Suppressor macrophage (primary cell): ENCODE measurements at places on chromosomes 11 and 22.

DNA sequence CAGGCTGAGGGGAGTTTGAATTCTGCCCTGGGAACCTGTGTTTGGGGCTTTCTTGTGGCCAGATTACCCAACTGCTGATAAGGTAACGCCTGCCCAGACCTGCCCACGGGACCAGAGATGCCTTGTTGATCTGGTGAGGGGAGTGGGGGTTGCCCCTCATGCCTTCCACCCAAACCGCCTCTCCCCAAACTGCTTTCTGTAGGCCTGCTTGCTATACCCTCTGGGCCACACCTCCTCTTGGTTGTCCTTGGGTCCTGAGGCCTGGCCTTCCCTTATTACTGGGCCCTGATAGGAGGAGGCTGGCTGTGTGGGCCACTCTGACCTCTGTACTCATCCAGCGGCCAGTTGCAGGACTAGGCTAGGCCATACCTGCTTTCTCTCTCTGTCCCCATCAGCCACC, 3.4 kb downstream of the P2RY2 start:
- DNase-seq = no peak

DNA sequence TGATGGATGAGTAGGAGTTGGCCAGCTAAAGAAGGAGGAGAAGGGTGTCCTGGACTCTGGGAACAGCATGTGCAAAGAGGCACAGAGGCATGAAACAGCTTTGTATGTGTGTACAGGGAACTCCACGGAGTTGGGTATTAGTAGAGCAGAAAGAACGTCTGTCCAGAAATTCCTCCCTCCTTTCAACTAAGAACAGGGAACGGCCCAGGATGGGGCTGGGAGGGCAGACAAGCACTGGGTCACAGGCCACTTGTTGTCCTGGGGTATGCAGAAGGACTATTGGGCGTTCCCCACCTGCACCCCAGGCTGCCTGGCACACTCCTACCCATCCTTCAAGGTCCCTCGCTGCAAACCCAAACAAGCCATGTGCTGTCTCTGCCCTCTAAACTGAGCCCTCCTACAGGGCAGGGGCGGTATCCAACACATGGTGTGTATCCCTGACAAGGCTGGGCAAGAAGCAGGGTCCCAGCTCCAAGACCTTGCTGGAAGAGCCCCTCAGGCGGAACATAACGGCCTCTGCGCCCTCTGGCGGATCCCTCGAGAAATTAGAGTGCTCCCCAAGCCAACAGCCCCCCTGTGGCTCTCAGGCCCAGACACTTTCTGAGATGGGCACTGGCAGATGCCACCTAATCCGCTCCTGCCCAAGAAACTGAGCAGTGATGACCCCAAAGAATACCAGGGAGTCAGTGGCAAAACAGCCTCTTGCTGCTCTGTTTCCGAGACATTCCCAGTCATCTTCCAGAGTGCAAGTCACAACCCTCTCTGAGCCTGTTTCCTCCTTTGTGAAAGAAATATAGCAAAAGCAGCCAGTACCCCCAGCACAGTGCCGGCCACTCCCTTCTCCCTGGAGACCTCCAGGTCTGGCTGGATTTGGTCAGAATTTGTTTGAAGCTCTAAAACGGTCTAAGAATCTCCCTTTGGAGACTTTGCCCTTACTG, 1.6 kb upstream of the ELFN2 start:
- peak; percentile 54 for DNase-seq

GRCh38 chr22:47064016-47064415, 301.6 kb downstream of the TBC1D22A start:
- DNase-seq = no peak

DNA sequence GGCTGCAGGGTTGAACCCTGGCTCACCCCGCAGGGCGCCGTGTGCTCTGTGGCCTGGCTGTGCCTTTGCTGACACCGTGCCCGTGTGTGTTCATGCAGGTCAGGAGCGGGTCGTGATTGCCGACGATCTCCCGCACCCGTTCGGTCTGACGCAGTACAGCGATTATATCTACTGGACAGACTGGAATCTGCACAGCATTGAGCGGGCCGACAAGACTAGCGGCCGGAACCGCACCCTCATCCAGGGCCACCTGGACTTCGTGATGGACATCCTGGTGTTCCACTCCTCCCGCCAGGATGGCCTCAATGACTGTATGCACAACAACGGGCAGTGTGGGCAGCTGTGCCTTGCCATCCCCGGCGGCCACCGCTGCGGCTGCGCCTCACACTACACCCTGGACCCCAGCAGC, 47.0 kb upstream of the PPP6R3 start:
- no peak for DNase-seq

DNA sequence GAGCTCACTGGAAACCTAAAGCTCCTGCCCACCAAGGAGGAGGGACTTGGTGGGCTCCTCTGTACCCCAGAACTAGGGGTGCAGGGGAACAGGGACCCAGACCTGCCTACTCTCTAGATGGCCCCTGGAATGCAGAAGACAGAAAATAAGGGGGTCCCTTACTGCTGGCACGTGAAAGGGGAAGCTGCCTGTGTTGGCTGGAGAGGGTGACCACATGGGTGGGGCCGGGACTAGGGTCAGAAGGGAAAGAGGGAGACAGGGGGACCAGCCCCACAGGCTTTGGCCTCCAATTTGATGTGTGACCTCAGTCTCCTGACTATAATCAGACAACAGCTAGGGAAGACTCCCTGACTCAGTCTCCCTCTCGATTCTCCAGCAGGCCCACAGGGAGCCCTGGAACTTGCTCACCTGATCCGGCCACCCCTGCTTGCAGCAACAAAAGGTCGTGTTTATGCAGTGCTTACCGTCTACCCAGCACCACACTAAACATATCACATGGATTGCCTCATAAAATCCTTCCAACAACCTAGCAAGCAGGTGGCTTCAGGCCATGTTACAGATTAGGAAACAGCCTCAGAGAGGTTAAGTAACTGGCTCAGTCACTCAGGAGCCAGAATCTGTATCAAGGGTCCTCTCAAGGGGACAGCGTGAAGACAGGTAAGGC, 10.2 kb downstream of the ARAP1 start:
- peak; percentile 60 for DNase-seq

DNA sequence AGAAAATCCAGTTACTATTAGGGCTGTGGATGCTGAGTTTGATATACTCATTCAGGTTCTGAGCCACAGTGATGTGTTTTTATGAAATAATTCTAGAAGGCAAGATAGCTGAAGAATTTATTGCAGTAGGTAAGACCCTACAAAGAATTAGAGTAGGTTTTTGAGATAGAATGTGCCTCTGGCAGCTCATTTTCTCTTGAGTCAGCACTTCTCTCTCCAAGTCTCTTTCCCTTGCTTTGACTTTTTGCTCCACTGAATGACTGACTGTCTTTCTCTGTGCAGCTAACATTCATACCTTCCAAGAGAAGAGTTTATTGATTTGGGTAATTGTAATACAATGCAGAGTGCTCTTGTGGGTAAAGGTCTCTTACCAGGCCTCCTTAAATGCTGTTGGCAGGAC, 48.0 kb upstream of the C11orf87 start:
- DNase-seq = no peak

DNA sequence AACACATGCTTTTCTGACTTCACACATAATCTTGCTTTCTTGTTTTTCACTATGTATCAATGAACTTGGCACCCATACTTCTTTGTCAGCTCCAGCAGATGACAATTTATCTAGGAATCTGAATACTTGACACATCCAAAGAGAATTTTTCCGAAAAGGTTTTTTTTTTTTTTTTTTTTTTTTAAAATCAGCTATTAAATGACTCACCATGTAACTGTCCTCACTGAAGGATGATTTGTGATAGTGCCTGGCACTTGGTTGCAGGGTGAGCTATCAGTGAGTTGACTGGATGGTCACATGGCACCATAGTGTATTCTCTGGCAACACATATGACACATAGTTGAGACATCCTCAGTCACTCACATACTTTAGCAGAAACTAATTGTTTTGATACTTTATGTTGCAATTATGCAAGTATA, 133.4 kb upstream of the E2F8 start:
- DNase-seq = no peak

- DNase-seq = no peak
Observed at GRCh38 chr22:44581096-44581435, 83.0 kb upstream of the RTL6 start.

DNA sequence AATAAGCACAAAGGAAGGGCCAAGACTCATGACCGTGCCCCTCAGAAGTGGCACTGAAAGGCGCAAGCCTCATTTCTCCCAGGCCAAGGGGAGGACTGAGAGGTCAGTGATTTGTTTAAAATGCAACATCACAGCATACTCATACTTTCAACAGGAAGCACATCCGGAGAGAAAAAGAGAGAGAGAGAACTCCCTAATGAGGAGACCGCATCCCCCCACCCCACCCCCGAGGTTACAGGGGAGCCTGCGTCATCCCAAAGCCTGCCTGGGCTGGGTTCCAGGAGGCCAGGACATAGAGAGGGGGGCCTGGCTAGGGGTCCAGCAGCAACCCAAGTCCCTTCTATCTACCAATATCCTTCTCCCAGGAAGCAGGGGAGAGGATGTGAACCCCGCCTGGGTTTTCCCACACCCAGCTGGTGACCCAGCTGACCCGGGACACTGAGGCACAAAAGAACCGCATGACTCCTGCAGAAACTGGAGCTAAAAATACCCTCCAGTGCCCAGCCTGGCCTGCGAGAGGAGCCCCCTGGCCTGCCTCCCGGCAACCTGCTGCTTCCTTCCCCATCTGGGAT, 3.8 kb downstream of the CSNK1E start:
- DNase-seq = no peak

DNA sequence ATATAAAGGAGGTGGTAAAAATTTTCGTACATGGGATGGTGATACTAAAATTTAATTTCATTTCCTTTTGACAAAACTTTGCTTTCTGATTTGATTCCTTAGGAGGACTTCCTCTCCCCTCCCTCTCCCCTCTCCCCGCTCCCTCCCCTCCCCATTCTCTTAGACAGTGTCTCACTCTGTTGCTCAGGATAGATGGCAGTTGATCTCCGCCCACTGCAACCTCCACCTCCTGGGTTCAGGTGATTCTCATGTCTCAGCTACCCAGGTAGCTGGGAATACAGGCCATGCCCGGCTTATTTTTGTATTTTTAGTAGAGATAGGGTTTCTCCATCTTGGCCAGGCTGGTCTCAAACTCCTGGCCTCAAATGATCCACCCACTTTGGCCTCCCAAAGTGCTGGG, 15.9 kb downstream of the TRIM44 start:
- no peak for DNase-seq

- no peak for DNase-seq
Observed at GRCh38 chr11:83674102-83674896, 388.1 kb upstream of the CCDC90B start.

- no peak for DNase-seq
Observed at GRCh38 chr11:48077251-48077650, 96.9 kb downstream of the PTPRJ start.
